Left lobe of liver (tissue), 2 donors: ENCODE measurements at places on chromosomes 5 and 9.

- DNase-seq = no peak
These were observed 1.1 kb upstream of the MAN2A1 start for GRCh38 chr5:109688630-109688969.

- DNase-seq = no peak
These were observed 15.3 kb downstream of the IL5 start for GRCh38 chr5:132528021-132528420.

GRCh38 chr9:127635201-127635735 is 23.2 kb downstream of the STXBP1 start:
- no peak for DNase-seq

GRCh38 chr5:643811-644271 is 31.7 kb downstream of the CEP72 start:
- no peak for DNase-seq

DNA sequence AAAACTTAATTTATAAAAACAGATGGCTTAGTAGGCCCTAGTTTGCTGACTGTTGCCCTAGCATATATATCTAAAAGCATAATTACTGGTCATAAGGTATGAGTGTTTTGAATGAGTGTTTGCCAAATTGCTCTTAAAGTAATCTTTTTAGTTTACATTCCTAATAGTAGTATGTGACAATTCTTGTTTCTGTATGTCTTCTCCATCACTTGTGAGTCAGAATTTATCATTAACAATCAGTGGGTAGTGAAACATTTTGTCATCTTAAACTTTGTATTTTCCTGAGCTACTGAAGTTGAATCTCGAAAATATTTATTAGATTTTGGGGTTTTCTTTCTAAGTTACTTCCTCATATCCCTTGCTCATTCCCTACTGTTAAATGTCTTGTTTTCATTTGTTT is 49.6 kb downstream of the APC start:
- no peak for DNase-seq

DNA sequence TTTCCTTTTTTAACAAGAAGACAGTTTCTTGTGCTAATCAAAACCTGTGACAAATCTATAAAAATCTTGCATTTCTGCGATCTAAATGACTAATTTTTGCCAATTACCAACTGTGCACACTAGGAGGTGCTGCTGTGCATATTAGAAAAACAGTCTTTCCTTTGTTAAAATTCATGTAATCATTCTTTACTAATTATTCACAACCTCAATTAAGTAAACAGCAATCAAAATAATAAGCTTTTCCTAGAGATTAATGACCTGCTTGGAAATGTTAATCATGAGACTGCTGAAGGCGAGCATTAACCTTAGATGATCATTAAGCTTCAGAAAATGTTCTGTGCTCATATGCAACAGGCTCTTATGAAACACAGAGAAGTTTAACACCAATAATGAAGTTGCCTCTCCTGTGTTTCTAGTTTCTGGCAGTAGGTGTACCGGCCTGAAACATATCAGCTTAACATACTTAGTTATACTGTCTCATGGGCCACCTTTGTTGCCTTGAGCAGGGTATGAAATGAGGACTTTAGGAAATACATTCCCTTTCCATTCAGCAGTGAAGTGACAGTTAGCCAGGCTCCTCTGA is 17.7 kb downstream of the RFESD start:
- no peak for DNase-seq

DNA sequence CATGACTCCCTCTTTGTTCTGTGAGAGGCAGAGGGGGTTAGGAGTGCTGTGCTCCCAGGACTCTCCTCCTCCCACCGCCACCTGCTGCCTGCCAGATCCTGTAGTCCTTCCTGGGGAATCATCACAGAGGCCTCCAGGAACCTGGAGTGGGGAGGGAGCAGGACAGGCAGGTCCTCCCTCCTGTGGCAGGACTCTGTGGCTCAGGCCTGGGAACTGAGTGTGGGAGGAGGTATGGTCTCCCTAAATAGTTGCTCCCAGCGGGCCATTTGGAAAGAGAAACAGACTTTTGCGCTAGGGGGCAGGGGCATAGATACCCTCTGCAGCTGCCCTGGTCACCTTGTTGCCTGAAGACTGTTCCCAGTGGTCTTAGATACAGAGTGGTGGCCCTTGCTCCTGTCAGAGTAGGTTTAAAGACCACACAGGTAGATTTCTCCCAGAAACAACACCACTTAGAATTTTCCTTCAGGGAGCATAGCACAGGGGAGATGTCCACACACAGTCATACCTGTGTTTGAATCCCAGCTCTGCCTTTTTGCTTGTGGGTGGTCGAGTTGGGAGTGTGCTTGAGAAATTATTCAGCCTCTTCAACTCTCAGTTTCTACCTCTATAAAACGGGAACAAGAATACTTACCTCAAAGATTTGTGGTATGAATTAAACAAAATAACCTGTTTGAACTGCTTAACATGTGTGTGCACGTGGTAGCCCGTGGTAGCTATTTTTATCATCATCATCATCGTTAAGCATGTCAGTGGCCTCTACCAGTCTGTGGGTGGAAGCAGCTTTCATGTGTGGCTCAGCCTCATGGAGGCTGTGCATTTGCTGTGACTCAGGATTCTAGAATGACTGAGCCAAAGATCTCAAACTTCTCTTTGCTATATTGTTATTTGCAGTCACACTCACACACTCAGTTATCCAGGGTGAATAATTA is 55.8 kb downstream of the SLC22A5 start:
- no peak for DNase-seq

DNA sequence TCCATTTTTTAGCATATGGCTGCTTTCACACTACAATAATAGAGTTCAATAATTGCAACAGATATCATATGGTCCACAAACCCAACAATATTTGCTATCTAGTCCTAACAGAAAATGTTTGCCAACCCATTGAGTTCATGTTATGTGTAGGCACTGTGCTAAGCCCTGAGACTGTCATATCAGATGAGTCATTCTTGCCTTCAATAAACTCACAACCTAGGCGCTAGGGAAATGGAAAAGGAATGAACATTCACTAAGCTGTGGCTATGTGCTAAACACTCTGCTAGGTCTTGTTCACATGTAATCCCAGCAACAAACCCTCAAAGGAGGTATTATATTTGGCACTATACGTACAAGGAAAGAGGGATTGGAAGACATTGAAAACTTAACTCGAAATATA is 8.4 kb upstream of the TIMD4 start:
- DNase-seq = no peak

DNA sequence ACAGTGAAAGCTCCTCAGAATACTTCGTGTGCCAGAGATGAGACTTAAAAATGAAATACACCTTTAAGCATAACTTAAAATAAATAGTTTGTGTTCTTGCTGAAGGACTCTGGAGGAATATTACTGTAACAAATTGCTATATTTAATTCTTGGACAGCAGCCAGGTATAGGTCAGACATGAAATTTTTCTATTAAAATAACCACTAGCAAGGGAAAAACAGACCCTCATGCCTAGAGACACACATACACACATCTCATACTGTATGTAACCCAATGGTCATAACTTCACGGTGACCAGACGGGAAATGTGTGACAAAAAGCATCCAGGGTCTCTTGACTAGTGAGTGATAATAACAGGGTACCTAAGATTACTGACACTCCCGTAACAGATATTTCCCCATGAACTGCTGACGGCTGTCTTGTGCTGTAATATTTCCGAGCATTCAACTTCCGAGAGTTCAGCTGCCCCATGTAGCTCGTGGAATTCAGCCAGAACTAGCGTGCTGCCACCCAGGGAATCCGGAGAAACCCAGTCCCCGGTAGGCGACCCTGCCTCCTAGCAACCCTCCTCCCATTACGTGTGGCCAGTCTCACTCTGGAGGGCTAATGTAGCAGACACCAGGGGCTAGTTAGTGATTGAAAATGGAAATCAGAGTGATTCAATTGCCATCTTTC is 2295.1 kb upstream of the WWC1 start:
- no peak for DNase-seq

GRCh38 chr5:8239646-8240045 is 370.7 kb downstream of the MTRR start:
- no peak for DNase-seq

DNA sequence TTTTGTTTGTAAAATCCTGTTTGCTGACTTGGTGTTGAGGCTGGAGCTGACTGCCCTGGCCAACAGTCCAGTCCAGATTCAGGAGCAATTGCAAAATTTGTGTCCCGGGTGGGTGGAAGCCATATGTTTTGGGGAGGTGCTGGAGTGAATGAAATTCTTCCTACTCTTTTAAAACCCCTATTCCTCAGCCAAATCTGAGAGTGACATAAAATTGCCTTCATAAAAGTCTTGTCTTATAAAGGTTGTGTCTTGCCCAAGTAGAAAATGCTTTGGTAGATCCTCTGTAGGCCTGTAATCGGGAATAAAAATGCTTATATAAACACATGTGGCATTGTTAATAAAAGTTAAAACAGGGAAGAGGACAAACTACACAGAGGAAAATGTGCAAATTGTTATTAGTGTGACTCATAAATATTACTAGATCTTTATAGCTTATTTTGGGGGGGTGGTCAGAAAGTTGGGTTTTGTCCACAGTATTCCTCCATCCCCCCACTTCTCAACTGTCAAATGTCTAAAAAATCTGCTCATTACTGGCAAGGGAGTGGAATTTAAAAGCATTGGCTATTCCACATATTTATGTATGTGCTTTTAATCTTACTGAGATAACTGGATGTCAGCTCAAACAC is 45.6 kb downstream of the NNT start:
- no peak for DNase-seq

- no peak for DNase-seq
These were observed 2.0 kb downstream of the CXXC5 start for GRCh38 chr5:139650031-139650688.

DNA sequence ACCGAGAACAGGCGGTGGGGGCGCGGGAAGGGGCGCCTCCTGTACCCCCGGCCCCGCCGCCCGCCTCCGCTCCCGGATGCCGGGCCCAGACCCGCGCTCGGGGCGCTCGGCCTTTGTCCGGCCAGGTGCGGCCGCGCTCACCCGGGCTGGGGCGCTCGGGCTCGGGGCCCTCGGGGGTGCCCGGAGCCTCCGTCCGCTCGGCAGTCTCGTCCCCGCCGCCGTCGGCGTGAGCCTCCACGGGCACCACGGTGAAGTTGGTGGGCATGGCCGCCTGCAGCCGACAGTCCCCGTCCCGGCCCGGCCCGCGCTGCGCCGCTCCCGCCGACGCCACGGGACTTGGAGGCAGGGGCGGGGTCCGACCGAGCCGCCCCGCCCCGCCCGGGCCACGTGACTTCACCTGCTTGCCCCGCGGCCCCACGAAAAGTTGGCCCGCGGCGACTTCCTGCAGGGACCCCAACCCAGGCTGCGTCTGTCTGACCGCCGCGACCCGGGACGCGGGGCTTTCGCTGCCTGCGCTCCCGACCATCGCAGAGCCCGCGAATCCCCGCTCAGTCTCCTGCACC is at the start of gene SLC12A7:
Gene SLC12A7 (minus strand): TSS at position 337 of the 563 bp plus-strand sequence. CDS start 72 bp downstream, at position 265.
- DNase-seq = peak; percentile 83

- DNase-seq = no peak
These were observed 340 bp downstream of the ELAVL2 start for GRCh38 chr9:23825700-23826099.

DNA sequence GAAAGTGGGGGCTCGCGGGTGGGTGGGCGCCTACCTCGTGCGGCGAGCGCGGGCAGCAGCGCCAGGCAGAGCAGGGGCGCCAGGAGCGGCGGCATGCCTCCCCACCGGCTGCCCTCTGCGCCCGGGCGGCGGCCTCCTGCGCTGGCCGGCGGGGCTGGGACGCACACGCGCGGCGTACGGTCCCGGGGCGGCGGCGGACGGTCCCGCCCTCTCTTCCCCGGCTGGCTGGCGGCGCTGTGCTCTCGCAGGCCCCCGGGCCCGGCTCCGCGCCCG is 220 bp downstream of the NOTCH1 start:
- no peak for DNase-seq

GRCh38 chr5:180303226-180304015 is 11.5 kb upstream of the MAPK9 start:
- DNase-seq = no peak

GRCh38 chr5:52656569-52657246 is 131.0 kb upstream of the ITGA1 start:
- DNase-seq = no peak

- DNase-seq = no peak
These were observed 60.4 kb downstream of the RAB14 start for GRCh38 chr9:121141306-121141705.

DNA sequence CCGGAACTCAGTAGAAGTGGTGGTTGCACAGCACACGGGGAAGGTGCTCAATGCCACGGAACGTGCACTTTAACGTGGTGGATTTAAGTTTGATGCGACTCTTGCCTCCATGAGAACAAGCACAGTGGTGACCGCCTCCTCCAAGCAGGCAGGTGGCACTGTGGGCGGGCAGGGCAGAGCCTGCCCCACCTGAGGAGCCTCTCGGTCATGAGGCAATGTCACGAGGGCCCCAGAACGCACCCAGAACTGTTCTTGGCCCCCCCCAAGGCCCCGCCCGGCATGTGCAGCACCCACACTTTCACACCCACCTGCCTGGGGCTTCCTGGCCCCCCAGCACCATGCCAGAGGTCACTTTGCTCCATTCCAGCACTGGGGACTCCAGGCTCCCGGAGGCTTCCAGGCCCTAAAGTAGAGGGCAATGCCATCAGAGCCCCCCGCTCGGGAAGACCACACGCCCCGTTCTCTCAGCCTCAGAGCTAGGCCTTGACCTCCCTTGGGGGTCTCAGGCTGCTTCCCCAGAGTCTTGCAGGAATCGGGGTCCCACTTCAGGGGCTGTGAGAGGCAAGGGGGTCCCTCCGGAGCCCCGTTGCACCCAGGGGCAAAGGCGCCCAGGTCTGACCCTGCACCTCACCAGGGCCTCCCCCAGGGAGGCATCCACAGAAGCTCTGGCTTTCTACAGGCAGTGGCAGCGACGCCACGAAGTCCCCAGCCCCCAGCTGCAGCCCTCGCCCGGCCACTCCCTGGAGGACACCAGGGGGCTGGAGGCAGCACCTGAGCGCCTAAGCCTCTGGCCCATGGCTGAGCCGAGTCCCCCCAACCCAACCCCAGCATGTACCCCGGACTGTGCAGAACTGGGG is 14.0 kb downstream of the CCDC187 start:
- DNase-seq = no peak

- no peak for DNase-seq
These were observed 17.0 kb downstream of the TTLL11 start for GRCh38 chr9:122076117-122076516.

DNA sequence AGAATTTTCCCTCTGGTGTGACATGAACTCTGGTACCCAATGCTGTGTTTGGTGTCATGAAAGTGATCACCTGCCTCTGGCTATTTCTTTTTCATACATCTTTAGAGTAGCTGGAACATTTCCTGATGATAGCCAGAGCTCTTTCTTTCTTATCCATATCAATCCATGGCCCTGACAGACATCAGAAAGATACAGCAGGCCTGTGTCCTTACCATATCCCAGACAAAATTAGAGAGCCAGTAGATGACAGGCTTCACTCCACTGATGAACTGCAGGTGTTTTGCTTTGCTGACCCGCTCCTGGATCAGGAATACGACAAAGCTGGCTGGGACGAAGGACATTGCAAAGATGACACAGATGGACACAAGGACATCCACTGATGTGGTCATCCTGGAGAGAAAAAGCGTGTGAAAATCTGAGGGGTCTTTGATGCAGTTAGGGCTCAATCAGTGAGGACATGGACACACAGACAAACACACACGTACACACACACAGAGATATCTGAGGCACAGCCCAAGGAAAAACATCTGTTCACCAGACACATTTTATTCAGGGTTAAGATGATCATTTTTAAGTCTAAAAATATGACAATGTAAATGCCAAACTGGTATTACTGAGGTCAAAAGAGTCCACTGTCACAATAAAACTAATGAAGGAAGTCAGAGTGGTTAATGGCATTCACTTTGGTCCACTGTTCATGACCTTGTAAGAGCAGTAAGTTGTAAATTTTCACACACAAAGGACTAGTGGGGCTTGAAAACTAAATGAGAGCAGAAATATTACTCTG is 34.5 kb downstream of the NIPSNAP3B start:
- DNase-seq = no peak
